Stimulated activated CD4-positive, alpha-beta T cell treated with anti-CD3 and anti-CD28 coated beads, Interleukin-1b, Interleukin-23, amount 100 ng/mL, for 24 hours (primary cell): ENCODE measurements at places on chromosomes 6 and 20.

- DNase-seq: no peak
These were observed 150.2 kb upstream of the SNX9 start for GRCh38 chr6:157672726-157673412.

- no peak for DNase-seq
These were observed 999 bp downstream of the THBS2 start for GRCh38 chr6:169252505-169253189.

DNA sequence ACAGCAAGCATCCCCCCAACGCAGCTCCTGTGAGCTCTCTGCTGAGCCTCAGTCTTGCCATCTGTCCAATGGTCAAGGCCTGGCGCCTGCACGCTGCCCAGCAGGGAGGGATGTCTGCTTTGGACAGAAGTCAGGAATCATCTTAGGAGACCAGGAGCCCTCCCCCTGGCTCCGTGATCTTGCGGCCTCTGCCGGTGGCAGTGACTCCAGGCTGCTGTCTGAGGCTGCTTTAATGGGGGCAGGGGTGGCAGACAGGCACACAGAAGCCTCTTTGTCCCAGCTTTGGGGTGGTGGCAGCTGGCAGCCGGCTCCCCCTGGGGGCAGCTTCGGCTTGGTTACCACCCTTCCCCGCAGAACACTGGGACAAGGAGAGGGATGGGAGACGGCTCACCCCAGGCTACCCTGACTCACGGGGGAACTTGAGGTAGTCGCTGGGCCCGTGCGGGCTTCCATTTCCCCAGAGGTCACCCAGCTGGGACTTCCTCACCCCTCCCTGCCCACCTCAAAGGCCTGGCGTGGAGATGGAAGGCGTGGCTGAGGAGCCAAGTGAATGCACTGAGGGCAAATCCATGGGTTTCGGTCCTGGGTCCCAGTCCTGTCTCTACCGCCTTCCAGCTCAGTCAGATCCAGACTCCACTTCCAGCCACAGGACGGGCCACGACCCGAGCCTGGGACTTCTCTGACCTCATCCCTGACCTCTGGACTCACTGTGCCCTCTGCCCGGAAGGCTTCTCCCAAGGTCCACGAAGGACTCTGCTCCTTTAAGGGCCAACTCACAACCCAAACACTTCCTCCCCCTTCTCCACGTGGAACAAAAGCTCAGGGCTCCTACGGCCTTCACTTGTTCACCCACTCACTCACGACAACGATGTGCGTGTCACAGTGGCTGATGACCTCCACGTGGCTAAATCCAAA is 14.8 kb downstream of the PEDS1 start:
- DNase-seq: no peak

DNA sequence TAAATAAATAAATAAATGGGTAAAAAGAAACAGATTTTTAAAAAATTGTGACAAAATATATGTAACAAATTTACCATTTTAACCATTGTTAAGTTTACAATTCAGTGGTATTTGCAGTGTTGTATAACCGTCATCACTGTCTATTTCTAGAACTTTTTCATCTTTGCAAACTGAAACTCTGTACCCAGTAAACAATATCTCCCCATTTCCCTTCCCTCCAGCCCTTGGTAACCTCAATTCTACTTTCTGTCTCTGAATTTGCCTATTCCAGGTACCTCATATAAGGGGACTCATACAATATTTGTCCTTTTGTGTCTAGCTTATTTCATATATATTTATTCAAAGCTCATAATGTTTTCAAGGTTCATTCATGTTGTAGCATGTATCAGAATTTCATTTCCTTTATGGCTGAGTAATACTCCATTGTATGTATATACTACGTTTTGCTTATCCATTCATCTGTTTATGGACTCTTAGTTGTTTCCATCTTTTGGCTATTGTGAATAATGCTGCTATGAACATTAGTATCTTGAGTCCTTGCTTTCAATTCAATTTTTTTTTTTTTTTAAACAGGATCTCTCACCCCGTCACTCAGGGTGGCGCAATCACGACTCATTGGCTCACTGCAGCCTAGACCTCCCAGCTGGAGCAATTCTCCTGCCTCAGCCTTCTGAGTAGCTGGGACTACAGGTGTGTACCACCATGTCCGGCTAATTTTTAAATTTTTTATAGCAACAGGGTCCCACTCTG is 8.9 kb downstream of the MANBAL start:
- no peak for DNase-seq

DNA sequence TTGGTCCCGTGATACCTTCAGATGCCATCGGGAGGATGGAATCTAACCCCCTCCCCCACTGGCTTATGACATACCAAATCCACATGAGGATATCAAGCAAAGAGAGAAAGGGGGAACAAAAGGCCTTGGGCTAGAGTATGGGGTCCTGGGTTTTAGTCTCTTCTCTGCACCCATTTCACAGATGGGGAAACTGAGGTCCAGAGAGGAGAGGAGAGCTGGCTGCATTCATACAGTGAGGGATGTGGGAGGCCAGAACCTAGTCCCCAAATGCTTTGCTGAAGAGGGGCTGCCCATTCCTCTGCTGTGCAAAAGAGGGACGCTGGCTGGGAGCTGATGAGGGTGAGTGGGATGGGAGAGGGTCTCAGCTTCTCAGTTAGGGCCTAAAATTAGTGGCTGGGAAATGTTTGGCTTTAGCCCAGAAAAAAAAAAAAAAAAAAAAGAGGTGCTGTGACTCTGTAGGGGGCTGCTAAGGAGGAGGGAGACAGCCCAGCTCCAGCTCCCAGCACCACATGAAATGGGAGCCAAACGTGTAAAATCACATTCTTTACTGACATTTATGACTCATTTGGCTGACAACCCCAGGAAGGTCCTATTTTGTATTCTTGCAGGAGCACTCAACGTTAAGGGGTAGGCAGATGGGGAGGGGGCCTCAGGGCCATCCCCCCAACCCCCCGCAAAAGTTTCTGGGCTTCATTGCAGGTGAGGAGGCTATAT is 11.9 kb downstream of the XKR7 start:
- DNase-seq: no peak

GRCh38 chr6:19472850-19473249 is 364.3 kb upstream of the ID4 start:
- DNase-seq: no peak

DNA sequence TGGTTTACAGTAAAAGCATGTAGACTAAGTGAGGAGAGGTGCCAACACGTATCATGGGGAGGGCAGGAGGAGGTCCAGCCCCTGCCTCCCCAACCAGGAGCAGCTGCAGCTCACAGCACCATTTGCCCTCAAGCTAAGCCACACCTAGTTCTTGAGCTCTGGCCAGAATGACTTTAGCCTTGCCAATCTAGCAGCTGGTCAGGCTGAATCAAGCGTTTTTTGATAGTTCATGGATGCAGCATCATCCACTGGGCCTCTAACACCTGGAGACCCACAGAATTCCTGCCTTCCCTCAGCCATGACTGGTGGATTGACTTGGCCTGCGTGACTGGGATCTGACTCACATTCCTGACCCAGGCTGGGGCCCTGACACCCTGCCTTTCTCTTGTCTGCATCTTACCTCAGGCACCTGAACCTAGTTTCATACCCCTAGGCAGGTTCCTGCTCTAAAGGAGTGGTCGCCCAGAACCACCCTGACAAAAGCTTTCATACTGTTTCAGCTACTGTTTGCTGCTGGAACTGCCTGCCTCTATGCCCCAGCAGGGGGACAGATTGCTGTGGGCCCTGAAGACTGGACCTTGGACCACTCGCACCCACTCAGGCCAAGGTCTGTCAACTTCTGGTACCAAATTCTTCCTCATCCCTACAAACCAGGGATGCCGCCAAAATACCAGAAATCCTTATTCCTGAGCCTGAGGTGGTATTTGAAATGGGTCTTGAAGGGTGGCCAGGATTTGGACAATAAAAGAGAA is 122.3 kb downstream of the QRSL1 start:
- DNase-seq: no peak

DNA sequence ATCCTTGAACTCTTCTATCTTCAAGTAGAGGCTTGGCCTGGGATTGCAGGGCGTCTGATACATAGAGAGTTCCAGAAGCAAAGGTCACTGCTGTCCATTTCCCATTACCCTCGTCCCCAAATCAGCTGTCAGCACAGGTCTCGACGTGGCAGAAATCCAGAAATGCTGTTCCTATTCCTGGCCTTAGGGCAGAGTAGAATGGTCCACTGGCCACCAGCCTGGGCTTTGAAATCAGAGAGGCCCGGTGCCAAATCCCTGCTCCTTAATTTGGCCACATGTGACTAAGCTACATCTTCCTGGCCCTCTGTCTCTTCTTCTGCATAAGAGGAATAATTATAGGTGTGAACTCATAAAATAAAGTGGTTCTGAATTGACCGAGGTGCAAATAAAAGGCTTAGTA is 40.9 kb upstream of the FAM83D start:
- no peak for DNase-seq

DNA sequence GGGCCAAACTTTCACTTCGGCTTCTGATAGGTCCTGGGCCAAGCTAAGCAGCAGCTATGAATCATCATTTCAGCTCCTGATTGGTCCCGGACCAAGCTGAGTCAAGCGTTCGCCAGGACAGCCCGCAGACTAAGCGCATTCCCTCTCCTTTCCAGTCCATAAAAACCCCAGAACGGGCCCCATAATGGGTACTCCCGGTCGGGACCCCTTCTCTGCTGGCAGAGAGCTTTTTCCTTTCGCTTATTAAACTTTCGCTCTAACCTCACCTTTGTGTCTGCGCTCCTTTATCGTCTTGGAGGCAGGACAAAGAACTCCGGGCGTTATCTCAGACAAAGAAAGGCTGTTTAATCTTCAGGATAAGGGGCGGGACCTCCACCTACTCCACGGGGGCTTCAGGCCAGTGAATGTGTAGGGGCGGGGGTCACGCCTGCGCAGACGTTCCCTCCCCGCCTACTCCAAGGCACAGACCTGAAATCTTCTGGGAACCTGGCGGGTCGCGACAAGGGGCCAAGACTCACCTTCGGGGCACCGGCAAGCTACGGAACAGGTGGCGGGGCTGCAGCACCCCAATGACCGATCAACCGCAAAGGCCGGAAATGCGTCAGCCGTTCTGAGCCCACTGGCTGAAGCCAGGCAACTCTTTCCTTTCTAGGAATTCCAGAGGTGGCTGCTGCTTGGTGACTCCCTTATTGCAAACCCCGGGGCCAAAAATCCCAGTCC is at the start of gene ZSCAN31:
ZSCAN31 (minus strand) TSS at position 585 of the 720 bp plus-strand sequence. CDS start 6,465 bp downstream, outside the sequence.
- peak; percentile 34 for DNase-seq

DNA sequence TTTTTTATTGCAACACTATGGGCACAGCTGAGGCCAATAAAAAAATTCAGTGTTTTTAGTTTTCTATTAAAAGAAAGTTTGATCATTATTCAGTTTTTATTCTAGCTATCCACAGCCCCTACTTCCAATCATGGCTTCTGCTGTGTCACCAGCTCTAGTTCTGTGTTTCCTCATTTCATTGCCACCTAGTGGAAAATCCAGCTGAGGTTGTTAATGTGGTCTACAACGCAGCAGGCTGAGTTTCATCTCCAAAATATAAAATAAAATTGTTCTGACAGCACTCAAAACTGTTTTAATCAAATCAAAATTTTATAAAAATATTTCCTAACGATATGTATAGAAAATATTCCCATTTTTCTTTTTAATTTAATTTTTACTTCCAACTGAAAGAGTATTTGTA is 13.6 kb downstream of the COL9A1 start:
- no peak for DNase-seq

DNA sequence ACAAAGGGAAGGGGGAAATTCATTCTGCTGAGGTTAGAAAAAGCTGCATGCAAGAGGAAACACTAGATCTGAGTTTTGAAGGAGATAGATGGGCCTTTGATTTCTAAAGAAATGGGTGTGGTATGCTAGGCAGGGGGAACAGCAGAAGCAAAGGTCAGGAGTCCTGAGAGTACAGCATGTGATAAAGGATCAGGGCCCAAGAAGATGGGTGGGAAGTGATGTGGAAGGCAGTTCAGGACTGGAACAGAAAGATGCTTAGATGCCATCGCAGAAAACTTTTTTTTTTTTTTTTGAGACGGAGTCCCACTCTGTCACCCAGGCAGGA is 126.2 kb downstream of the ALDH8A1 start:
- DNase-seq: no peak

DNA sequence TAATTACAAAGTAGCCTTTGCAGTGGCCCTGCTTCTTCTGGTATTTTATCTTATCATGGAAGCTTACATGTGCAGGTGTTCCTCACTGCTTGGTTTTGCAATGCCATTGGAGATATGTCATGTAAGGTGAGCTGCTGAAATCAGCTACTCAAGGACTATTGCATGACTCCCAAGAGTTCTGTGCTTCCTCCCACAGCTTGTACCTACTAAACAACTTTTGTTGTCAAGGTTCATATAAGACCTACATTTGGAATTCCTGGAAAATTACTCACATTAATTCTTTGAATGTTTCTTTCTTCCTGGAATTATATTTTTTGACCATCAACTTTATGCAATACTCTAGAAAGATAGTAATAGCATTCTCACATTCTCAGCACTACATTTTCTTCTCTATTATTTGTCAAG is 427.5 kb upstream of the HSF2 start:
- no peak for DNase-seq

- DNase-seq: no peak
These were observed 195.5 kb upstream of the PDE10A start for GRCh38 chr6:165858586-165858985.

GRCh38 chr6:30234356-30234755 is 21.1 kb upstream of the TRIM26 start:
- no peak for DNase-seq

- no peak for DNase-seq
These were observed 23.3 kb downstream of the ARFGEF2 start for GRCh38 chr20:48944663-48945297.

DNA sequence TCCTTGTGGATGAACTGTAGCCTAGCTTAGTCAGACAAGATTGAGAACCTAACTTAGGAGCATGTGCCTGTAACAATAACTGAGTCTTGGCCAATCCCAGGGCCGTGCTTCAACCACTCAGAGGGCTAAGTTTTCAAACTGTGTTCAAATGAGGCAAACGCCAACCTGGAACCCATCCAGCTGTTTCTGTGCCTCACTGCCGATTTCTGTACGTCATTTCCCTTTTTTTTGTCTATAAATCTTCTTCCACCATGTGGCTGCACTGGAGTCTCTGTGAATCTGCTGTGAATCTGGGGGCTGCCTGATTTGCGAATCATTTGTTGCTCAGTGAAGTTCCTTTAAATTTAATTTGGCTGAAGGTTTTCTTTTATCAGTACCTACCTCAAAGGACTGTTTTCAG is 115.0 kb upstream of the CHD6 start:
- no peak for DNase-seq

DNA sequence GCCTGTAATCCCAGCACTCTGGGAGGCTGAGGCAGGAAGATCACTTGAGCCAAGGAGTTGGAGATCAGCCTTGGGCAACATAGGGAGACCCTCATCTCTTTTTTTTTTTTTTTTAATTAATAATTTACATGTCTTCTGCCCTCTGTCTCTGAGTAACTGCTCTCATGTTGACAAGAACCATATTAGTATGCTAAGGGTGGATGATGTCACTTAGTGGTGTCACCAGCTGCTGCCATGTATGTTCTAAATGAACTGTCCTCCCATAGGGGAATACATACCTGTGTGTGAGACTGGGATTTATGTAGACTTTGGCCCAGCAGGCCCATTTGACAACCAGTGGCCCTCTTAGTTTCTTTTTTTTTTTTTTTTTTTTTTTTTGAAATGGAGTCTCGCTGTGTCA is 65.6 kb downstream of the SCAND1 start:
- DNase-seq: no peak
